Activated naive CD4-positive, alpha-beta T cell treated with anti-CD3 and anti-CD28 coated beads for 36 hours (primary cell): ENCODE measurements at places on chromosomes 2 and 18. TPM values are rescaled to one million over a fixed set of nuclear protein-coding genes. Genes with fewer than 3 reads are reported as not detected.

Gene TTN
- 0.91 TPM for total RNA-seq

Gene CLEC4F
- total RNA-seq: not detected

DNA sequence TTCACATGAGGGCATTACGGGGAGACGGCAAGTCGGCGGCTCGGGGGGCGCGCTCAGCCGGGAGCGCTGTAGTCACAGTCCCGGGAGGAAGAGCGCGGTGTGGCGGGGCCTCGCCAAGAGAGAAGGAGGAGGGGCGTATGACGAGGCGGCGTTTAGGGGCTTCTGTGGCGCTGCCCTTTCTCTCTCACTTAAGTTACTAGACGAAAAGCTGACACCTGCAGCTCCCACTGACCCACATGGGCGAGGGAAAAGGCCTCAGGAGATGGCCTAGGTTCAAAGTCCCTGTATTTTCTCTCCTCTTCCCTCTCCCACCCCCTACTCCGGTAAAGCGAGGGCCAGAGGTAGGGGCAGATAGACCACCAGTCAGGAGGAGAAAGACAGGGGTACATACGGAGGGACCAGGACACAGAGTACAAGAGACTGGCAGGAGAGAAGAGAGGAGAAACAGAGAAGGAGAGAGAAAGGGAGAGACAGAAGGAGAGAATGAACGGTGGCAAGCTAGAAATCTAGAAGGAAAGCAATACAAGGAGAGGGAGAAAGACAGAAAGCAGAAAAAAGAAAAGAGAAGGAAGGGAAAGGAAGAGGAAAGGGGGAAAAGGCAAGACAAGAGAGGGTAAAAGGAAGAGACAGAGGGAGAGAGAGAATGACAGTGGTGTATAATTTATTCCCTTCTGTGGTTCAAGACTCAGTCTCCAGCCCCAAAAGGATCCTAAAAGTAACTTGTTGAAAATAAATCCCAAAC lies 3.8 kb downstream of the SIX2 start:
- DNase-seq: no peak
- H3K4me1 ChIP-seq: peaks cover 34% of the 10 kb centered on the region
- peaks cover 79% of the 10 kb centered on the region for H3K27me3 ChIP-seq
- no peak overlapping the region for H3K27ac ChIP-seq
- no peak overlapping the region for H3K4me3 ChIP-seq
- no peaks in the 10 kb centered on the region for H3K36me3 ChIP-seq

Gene AP1S3
- 10.7 TPM for total RNA-seq

DNA sequence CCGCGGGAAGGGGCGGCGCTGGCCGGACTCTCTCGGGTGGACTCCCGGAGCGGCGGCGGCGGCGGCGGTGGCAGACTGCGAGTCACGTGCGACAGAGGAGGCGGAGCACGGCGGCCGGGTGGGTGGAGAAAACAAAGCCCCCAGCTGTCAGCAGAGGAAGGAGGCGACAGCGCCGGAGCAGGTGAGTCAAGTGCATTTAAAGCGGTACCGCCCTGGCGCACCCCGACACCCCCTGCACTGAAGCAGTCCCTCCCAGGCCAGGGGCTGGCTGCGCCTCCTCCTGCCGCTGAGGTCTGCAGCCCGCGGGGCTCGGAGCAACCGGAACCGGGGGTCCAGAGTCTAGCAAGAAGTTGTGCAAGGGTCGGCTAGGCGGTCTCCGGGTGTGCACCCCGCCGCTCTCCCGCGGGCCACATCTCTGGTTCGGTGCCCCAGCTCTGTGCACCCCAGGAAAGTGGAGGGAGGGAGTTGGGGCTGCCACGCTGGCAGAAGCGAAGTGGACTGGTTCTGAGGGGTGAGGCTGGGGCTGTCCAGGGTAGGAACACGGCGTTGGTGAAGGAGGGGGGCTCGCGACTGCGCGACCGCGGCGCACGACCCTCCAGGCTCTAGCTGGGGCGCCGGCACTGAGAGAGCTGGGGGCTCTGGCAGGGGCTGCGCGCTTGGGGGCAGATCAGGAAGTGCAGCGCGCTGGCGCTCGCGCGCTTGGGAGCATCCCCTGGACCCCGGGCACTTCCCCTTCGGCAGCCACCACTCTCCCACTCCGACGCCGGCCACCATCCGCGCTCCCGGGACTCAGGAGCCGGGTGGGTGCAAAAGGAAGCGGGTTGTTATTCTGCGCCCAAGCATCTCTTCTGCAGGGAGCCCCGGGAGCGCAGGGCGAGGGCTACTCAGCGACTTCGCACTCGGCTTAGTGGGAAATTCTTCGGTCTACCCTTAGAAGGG lies 64.0 kb upstream of the MAPRE2 start:
- peak overlapping the region; percentile 85 for H3K4me3 ChIP-seq
- H3K36me3 ChIP-seq: no peaks in the 10 kb centered on the region
- peak; percentile 79 for DNase-seq

Gene LTBP1
- 0.14 TPM for total RNA-seq

Gene STAT4
- 54.6 TPM for total RNA-seq

Gene ALPI
- not detected for total RNA-seq

Gene DES
- total RNA-seq: not detected

Gene NDUFAF7
- 17.5 TPM for total RNA-seq

GRCh38 chr2:186695081-186695756 lies 1.4 kb downstream of the FAM171B start:
- no peak overlapping the region for H3K27ac ChIP-seq
- H3K4me3 ChIP-seq: no peak overlapping the region
- peaks cover 9% of the 10 kb centered on the region for H3K4me1 ChIP-seq
- no peaks in the 10 kb centered on the region for H3K36me3 ChIP-seq

Gene KRTCAP3
- total RNA-seq: 6.7 TPM

Gene SFT2D3
- total RNA-seq: 3.1 TPM

DNA sequence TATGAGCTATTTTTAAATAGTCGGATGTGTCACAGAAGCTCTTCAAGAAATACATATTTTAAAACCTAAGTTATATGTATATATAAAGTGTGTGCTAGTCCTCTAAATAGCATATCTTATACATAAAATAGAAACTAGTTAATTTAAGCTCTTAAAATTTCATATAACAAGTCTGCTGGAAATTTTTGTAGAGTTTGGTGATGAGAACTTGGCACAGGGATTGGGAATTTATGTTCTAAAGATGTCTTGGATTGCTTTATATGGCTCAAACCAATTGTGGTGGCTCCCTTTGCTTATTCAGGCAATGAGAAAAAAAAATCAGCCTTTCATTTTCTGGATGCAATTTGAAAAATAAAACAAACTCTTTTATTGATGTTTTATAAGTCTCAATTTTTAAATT lies 142.8 kb upstream of the KCNJ3 start:
- DNase-seq: no peak
- H3K4me1 ChIP-seq: no peaks in the 10 kb centered on the region
- no peaks in the 10 kb centered on the region for H3K36me3 ChIP-seq
- H3K4me3 ChIP-seq: no peak overlapping the region

DNA sequence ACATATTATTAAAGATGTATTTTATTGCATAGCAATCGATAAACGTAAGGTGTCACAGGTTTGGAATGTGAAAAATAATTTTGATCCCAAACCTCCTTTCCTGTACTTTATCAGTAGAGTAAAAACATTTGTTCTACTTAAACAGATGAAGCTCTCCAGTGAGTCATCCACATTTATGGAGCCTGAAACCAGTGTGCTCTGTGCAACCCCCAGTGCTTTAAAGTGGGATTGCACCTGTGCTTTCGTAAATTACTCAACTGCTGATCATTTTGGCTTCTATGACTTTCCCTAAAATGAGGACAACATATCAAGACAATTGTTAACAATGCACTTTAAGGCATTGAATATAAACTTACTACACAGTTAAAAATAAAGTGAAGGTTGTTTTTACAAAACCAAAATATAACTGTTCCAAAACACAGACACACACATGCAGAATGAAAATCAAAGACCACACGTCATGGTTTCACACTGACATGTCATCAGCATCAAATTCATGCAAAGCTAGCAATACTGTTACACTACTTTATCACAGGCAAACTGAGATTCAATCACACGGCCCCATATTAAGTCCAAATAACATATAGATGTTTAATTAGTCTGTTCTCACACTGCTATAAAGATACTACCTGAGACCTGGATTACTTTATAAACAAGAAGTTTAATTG lies 9.7 kb downstream of the TMEM18 start:
- peaks cover 35% of the 10 kb centered on the region for H3K4me1 ChIP-seq
- DNase-seq: peak; percentile 60
- peak overlapping the region; percentile 44 for H3K27ac ChIP-seq
- H3K27me3 ChIP-seq: no peaks in the 10 kb centered on the region
- peaks cover 60% of the 10 kb centered on the region for H3K36me3 ChIP-seq
- no peak overlapping the region for H3K4me3 ChIP-seq

GRCh38 chr2:72159211-72159993 lies 11.7 kb upstream of the CYP26B1 start:
- H3K27ac ChIP-seq: no peak overlapping the region
- H3K27me3 ChIP-seq: peaks cover 31% of the 10 kb centered on the region
- H3K4me3 ChIP-seq: no peak overlapping the region
- no peaks in the 10 kb centered on the region for H3K36me3 ChIP-seq

GRCh38 chr18:3799515-3799914 lies 349.5 kb downstream of the TGIF1 start:
- no peaks in the 10 kb centered on the region for H3K36me3 ChIP-seq
- H3K27me3 ChIP-seq: no peaks in the 10 kb centered on the region
- DNase-seq: no peak
- no peaks in the 10 kb centered on the region for H3K4me1 ChIP-seq
- H3K4me3 ChIP-seq: no peak overlapping the region
